Stimulated activated CD4-positive, alpha-beta T cell treated with anti-CD3 and anti-CD28 coated beads, TNF-alpha, amount 100 ng/mL, for 1 hour (primary cell): ENCODE measurements at places on chromosomes 2 and 18.

DNA sequence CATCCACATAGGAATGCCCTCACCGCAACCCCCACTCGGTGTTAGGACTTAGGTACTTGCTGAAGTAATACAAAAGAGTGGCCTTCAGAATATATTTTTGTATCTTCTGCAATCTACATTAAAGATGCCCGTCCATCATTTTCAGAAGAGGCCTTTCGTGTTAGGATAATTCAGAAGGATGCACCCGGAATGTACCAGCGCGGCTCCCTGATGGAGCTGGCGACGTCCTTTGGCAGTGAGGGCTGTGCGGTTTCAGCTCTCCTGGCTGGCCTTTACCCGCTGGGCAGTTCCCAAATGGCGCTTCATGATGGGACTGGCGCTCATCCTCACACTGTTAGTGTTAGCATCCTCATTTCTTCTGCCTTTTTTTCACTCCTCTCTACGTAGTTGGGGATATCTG, 15.3 kb downstream of the TWIST2 start:
- no peak for DNase-seq

DNA sequence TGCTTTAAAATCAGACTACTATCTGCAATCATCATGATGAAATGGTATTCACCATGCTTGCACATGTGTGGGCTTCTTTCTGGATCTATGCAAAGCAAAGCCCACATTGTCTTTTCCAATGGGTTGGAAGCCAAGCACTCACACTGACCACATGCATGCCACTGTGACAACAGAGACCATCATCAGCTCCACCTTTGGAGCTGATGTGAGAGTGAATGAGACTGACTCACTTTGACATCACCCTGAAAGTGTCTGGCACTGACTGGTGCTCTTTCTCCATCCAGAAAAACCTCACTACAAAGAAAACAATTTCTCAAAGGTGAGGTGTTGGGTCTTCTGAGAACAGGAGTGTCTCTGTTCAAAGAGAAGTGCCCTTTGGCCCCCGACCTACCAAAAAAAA, 4.7 kb downstream of the MYO5B start:
- no peak for DNase-seq

DNA sequence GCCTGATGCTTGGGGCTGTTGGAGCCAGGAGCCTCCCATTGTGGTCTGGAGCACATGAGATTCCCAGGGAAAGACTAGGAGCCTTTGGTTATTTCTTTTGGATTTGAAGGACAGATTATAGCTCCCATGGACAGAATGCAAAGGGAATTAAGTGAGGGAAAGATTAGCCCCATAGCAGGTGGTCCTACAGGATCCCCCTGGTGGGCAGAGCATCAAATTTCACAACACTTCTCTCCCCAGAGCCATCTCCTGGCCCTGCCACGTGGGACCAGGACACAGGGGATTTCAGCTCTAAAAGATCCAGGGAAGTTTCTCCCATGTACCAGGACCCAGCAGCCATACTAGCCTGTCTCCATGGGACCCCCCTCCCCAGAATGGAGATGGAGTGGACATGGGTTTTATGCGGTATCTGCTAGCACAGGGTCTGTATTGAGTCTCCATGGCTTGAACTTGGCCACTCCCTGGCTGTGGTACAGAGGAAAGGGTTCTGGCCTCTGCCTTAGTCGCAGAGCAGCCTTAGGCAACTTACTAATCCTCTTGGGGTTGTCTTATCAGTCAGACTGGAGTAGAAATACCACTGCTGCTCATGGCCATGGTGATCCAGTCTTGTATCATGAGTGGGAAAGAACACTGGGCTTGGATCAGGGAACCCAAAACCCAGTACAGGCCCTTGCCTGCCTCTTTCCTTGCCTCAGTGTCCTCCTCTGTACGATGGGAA, 6.8 kb upstream of the PLB1 start:
- DNase-seq: no peak

DNA sequence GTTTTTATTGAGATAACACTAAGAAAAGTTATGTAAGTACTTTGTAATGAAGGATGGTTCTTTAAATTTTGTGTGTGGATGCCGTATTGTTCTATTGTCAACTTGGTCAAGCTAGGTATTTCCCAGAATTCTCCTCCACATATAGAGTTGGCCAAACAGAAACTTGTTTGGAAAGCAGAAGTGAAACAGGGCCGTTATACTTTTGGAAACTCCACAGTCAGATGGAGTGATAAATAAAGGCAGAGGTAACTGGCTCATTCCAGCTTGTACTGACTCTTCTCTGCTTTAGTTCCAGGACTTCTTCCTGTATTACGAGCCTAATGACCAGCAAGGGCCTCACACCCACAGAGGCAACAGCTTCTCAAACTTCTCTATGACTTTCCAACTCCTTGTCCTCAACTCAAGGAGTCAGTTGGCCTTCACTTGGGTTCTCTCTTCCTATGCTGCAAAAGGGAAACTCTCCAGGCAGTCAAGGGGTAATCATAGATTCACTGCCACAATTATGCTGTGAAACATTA, 16.4 kb upstream of the STARD7 start:
- no peak for DNase-seq

GRCh38 chr18:3225588-3225987, 5.8 kb upstream of the MYOM1 start:
- no peak for DNase-seq

- DNase-seq: no peak
Observed at GRCh38 chr18:21747268-21747667, 6.7 kb downstream of the MIB1 start.

DNA sequence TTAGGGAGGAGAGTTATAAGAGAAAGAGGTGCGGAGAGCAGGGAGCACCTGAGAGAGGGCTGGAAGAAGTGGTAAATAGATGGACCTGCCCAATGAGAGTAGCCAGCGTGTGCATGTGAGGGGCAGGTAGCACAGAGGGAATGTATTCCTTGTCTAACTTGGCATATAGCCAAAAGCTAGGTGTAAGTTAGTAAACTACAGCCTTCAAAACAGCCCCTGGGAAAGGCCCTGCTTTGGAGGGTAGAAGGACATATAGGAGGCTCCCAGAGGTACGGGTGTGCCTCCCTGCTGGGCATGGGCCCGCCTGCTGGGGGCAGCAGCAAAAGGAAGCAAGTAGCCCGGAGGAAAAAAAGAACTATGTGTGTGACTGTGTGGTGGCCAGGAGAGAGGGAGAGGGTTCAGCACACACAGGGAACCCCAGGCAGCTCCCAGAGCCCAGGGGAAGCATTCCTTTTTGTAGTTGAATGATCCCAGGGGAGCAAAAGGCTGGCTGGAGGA, 48.0 kb downstream of the TCF7L1 start:
- DNase-seq: no peak

DNA sequence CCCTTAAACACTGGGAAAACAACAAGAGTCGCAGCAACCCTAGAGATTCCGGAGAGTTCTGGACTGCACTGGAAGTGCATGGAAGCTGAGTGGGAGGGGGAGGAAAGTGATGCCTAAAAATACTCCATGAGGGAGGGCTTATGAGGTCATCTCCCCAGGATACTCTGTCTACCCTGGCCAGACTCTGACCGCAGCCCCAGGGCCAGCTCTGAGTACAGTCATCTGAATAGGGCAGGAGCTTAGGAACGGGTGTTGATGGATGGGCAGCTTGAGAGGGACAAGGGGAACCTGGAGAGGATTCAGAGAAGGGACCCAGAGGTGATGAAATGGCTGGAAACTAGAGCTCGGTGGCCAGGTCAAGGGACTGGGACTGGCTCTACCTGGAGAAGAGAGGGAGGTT, 79.3 kb upstream of the IGFBP5 start:
- DNase-seq: no peak

- DNase-seq: no peak
Observed at GRCh38 chr18:47628893-47629292, 301.6 kb downstream of the SMAD2 start.

DNA sequence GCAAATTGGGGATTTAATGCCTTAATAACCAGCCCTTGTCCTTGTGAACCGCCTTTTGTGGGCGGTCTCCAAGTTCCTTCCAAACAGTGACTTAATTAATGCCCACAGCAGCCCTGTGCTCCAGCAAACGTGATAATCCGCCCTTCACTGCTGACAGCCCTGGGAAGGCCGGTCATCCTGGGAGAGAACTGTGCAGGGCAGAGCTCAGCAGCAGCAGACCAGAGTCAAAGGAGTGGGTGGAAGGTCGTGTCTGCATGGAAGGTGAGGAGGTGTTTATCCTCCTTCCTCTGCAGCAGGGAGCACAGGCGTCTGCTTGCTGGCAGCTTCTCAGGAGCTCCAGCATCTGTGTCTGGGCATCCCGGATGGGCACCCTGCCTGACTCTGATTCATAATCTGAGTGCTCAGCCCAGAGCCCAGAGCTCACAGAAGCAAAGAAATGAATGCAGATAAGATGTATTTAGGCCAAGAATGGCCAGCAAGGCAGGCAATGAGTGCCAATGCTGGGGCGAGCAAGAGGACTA, 270.0 kb upstream of the PXDN start:
- DNase-seq: no peak

DNA sequence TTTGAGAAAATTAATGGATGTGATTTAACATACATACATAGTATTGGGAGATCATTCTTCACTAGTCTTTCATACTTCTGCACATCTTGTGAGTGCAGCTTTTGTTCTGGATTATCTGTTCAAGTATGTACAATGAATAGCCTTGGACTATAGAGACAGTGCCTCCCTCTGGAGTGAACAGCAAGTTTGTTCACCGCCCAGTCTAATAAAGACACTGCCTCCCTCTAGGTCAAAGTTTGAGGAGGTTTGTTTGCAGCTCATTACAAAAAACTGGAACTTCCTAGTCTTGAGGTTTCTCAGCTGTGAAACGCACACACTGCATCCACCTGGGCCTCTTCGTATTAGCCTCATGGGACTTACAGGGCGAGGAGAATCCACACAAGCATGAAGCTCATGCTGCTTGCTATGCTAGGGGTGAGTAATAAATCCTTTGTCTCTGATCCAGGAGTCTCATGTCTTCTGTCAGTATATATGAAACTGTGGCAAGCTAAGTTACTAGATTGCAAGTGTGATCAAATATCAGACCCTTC, 26.0 kb upstream of the LAPTM4A start:
- no peak for DNase-seq
